Right lobe of liver (tissue), 6 donors: ENCODE measurements at places on chromosomes 4 and X. TPM values are rescaled to one million over a fixed set of nuclear protein-coding genes. Genes with fewer than 3 reads are reported as not detected.

PDE6B gene
- total RNA-seq, result 0.97 TPM

OPRPN gene
- not detected for total RNA-seq

CCDC149 gene
- 5.5 TPM for total RNA-seq

SPANXN4 gene
- total RNA-seq, result not detected

VCX3A gene
- not detected for total RNA-seq

SFRP2 gene
- not detected for total RNA-seq

DNA sequence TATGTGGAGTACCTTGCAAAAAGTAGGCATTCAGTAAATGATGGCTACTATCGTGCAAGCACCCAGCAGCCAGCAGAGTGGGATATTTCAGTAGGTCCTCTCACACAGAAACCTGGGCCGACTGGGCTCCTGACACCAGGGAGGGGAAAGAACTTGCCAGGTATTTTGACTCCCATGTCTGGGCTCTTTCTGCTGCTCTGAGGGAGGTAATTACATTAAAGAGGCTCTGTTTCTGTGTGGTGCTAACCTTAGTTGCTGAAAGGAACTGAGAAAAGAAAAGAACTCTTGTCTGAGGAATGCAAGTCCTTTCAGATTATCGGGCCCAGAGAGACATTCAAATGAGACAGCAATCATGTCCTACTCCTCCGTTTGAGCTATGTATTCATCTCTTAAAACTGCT is 175.8 kb upstream of the MTMR8 start:
- no peaks in the 10 kb centered on the region for H3K4me1 ChIP-seq
- H3K27ac ChIP-seq, result no peak overlapping the region
- no peak overlapping the region for H3K4me3 ChIP-seq
- H3K27me3 ChIP-seq, result no peaks in the 10 kb centered on the region
- DNase-seq, result no peak

GRCh38 chr4:109729117-109729717 is 653 bp downstream of the PLA2G12A start:
- peak overlapping the region; percentile 71 for H3K4me3 ChIP-seq
- DNase-seq, result no peak
- H3K36me3 ChIP-seq, result no peaks in the 10 kb centered on the region
- H3K27ac ChIP-seq, result peak overlapping the region; percentile 83
- no peaks in the 10 kb centered on the region for H3K4me1 ChIP-seq
- no peaks in the 10 kb centered on the region for H3K27me3 ChIP-seq

GRCh38 chrX:78168065-78168464 is 28.6 kb upstream of the TAF9B start:
- H3K4me3 ChIP-seq, result no peak overlapping the region
- H3K36me3 ChIP-seq, result no peaks in the 10 kb centered on the region
- no peaks in the 10 kb centered on the region for H3K4me1 ChIP-seq
- no peaks in the 10 kb centered on the region for H3K27me3 ChIP-seq
- H3K27ac ChIP-seq, result no peak overlapping the region

- no peak overlapping the region for H3K4me3 ChIP-seq
- H3K27me3 ChIP-seq, result no peaks in the 10 kb centered on the region
- H3K4me1 ChIP-seq, result no peaks in the 10 kb centered on the region
Measured at GRCh38 chr4:67125636-67126514, 419.4 kb downstream of the CENPC start.

DNA sequence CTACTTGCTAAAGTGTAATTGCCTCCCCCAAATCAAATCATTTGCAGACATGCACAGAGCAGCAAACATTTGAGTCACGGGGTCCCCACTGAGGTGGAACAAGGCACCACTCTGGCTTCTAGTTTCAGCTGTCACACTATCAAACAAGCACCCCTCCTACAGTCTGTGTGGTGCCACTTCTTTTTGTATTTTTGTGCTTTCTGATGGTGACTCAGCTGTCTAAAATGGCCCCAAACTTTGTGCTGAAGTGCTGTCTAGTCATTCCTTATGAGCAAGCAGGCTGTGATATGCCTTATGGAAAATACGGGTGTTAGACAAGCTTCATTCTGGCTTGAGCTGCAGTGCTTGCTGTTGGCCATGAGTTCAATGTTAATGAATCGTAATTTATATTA is 15.4 kb downstream of the IGFBP7 start:
- H3K27me3 ChIP-seq, result no peaks in the 10 kb centered on the region
- no peaks in the 10 kb centered on the region for H3K4me1 ChIP-seq
- no peaks in the 10 kb centered on the region for H3K36me3 ChIP-seq
- H3K4me3 ChIP-seq, result no peak overlapping the region
- no peak for DNase-seq
- no peak overlapping the region for H3K27ac ChIP-seq

DNA sequence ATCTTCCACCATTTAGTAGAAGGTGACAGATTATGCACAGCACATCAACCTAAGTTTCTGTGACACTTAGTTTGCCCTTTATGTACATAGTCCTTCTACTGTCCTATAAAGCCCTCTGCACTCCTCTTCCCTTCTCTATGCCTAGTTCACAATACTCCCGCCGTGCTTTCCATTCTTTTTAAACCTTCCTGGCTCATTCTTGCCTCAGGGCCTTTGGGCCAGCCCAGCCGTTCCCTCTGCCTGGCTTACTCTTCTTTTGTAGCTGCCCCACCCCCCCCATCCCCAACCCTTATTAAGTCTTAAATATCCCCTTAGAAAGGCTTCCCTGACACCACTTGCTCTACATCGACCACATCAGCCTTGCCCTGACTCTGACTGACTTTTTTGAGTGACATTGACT is 33.0 kb downstream of the SGMS2 start:
- no peak overlapping the region for H3K4me3 ChIP-seq
- no peak for DNase-seq
- H3K36me3 ChIP-seq, result no peaks in the 10 kb centered on the region
- H3K27me3 ChIP-seq, result no peaks in the 10 kb centered on the region
- H3K4me1 ChIP-seq, result no peaks in the 10 kb centered on the region

DNA sequence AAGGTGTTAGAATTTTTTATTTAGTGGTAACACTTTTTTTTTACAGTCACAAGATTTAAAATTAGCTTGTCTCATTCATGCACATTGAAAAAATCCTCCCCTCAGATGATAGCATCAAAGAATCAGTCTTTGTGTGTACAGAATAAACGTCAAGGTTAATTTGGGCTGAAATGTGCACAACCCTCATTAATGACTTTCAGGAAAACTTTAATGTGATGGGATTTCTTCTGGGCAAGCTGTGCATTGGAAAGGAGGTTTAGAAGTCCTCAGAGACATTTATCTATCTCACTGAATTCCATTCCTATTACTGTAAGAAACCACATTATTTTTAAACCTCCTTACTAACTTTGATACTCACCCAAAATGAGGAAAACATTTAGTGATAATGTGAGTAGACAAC is 88.2 kb upstream of the TECRL start:
- H3K27ac ChIP-seq, result no peak overlapping the region
- no peaks in the 10 kb centered on the region for H3K27me3 ChIP-seq
- H3K4me1 ChIP-seq, result no peaks in the 10 kb centered on the region
- H3K36me3 ChIP-seq, result no peaks in the 10 kb centered on the region

- no peaks in the 10 kb centered on the region for H3K4me1 ChIP-seq
- H3K27ac ChIP-seq, result no peak overlapping the region
- no peaks in the 10 kb centered on the region for H3K27me3 ChIP-seq
- H3K36me3 ChIP-seq, result no peaks in the 10 kb centered on the region
- no peak for DNase-seq
Measured at GRCh38 chr4:79272126-79272525, 53.7 kb downstream of the NAA11 start.

DNA sequence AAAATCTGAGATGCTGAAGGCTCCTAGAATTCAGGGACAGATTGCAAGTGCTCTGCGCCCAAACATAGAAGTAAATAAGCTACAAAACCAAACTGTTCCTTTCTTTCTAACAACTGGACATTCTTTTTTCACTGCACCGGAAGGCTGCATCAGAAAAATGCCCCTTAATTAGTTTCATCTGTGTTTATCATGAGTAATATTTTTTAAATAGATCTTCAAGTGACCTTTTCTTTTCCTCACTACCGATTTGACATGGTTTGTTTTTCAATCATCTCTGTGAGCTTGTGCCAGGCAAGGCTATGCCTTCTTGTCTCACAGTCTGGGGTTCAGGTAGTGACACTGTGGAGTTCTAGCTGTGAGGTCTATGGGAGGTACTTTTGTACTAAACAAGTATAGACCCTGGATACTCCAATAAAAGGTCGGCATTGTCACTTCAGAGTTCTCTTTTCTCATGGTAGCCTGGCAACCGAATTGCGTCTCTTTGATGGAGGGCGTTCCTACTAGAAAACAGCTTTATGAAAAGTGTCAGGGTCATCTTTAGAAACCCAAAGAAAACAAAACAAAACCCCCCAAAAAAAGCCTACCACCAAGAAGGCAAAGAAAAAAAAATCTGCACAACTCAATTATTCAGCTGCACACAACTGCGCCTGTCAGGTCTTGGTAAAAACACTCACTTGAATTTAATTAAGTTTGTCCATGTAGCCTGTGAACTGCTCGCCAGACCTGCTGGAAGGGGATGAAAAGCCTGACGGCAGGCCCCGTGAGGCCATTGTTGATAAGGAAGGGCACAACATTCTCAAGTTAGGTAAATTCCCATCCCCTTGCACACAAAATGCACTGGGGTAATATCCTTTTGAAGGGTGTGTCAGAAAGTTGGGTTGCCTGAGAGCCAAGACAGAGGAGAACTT is 22.8 kb upstream of the ADAMTS3 start:
- H3K4me1 ChIP-seq, result no peaks in the 10 kb centered on the region
- H3K36me3 ChIP-seq, result no peaks in the 10 kb centered on the region
- no peak overlapping the region for H3K27ac ChIP-seq
- no peak overlapping the region for H3K4me3 ChIP-seq
- no peak for DNase-seq

GRCh38 chrX:14825851-14826250 is 47.0 kb downstream of the FANCB start:
- H3K4me1 ChIP-seq, result no peaks in the 10 kb centered on the region
- no peak overlapping the region for H3K27ac ChIP-seq
- no peaks in the 10 kb centered on the region for H3K27me3 ChIP-seq

DNA sequence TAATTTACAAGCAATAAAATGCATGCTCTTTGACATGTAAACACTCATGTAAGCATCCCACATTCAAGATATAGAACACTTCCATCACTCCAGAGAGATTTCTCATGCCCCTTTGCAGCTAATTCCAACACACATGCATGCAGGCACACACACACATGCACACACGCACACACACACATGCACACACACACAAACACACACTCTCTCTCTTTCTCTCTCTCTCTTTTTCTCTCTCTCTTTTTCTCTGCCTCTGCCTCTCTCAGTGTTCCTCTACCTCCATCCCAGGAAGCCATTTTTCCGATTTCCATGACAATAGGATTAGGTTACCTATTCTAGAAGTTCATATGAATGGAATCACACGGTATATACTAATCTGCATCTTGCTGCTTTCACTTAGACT is 11.9 kb upstream of the SOD3 start:
- H3K27me3 ChIP-seq, result no peaks in the 10 kb centered on the region
- H3K27ac ChIP-seq, result no peak overlapping the region
- H3K36me3 ChIP-seq, result no peaks in the 10 kb centered on the region
- DNase-seq, result no peak
- no peaks in the 10 kb centered on the region for H3K4me1 ChIP-seq

DNA sequence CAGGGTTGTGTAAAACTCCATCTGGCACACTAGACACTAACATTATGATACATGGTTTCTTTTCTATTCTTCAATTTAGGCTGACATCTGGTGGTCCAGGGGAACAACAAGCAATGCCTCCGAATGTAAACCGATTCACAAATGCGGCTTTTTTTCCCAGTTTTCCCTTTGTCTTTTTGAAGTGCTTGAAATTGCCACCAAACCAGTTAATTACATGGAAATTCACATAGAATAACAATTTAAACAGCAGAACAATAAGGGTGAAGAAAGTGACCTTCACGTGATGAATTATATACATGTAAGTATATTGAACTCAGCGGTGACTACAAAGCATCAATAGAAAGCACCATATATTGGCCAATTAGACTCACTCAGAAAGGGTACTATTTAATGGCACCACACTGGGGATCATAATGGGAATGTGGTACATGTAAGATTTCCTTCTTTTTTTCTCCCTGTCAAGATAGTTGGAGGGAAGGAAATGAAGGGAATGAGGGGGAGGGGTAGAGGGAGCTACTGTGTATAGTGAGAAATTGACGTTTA is 103.9 kb downstream of the MMRN1 start:
- no peaks in the 10 kb centered on the region for H3K27me3 ChIP-seq
- DNase-seq, result no peak
- no peaks in the 10 kb centered on the region for H3K36me3 ChIP-seq
- H3K4me3 ChIP-seq, result no peak overlapping the region
- H3K27ac ChIP-seq, result no peak overlapping the region
- no peaks in the 10 kb centered on the region for H3K4me1 ChIP-seq

DNA sequence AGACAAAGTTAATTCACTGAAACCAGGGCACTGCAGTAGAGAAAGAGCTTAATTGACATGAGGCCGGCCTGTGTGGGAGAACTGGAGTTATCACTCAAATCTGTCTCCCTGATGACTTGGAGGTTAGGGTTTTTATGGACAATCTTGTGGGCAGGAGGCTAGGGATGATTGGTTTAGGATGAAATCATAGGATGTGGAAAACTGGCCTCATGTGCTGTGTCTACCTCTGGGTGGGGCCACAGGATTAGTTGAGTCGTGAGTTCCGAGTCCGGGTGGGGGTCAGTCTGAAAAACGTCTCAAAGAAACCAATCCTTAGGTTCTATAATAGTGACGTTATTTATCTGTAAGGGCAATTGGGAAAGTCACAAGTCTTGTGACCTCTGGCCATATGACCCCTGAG is 68.1 kb downstream of the UCHL1 start:
- no peaks in the 10 kb centered on the region for H3K4me1 ChIP-seq
- no peak overlapping the region for H3K27ac ChIP-seq
- no peaks in the 10 kb centered on the region for H3K36me3 ChIP-seq
- H3K4me3 ChIP-seq, result no peak overlapping the region
- no peaks in the 10 kb centered on the region for H3K27me3 ChIP-seq
- DNase-seq, result no peak

DNA sequence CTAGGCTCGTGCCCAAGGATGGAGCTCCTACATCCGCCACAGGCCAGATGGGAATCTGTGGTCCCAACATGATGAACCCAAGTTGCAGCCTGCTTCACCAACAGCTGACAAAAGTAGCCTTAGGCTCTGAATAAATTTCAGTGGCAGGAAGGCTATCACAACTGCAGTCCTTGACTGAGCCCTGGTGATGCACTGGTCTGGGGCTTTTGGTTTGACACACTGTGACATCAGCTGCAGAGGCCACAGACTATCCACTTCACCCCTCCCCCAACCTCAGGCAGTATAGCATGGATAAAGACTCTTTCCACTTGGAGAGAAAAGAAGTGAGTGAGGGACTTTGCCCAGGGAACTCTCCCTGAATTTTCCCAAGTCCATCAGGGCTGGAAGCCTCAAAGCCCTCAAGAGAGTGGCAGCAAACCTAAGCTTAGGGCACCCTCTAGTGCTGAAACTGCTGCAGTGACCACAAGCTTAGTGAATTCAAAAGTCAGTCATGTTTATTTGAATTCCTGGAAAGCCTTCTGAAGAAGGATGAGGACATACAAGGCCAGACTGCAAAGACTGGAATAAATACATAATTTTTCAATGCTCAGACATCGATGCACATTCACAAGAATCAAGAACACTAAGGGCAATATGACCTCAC is 135.0 kb upstream of the TENT5D start:
- no peaks in the 10 kb centered on the region for H3K4me1 ChIP-seq
- peaks cover 2% of the 10 kb centered on the region for H3K27me3 ChIP-seq
- H3K27ac ChIP-seq, result no peak overlapping the region
- H3K36me3 ChIP-seq, result no peaks in the 10 kb centered on the region
- DNase-seq, result no peak
